ELF-1 (cell line): ENCODE measurements at places on chromosomes 6 and 20.

- no peak for DNase-seq
Measured at GRCh38 chr6:116990679-116991078, 113.6 kb downstream of the RFX6 start.

- DNase-seq, result no peak
Measured at GRCh38 chr6:25138934-25139415, 140.2 kb upstream of the CARMIL1 start.

GRCh38 chr6:148495029-148495428 lies 152.4 kb downstream of the SASH1 start:
- no peak for DNase-seq

- no peak for DNase-seq
Measured at GRCh38 chr20:64245746-64246595, 9.6 kb upstream of the PCMTD2 start.

DNA sequence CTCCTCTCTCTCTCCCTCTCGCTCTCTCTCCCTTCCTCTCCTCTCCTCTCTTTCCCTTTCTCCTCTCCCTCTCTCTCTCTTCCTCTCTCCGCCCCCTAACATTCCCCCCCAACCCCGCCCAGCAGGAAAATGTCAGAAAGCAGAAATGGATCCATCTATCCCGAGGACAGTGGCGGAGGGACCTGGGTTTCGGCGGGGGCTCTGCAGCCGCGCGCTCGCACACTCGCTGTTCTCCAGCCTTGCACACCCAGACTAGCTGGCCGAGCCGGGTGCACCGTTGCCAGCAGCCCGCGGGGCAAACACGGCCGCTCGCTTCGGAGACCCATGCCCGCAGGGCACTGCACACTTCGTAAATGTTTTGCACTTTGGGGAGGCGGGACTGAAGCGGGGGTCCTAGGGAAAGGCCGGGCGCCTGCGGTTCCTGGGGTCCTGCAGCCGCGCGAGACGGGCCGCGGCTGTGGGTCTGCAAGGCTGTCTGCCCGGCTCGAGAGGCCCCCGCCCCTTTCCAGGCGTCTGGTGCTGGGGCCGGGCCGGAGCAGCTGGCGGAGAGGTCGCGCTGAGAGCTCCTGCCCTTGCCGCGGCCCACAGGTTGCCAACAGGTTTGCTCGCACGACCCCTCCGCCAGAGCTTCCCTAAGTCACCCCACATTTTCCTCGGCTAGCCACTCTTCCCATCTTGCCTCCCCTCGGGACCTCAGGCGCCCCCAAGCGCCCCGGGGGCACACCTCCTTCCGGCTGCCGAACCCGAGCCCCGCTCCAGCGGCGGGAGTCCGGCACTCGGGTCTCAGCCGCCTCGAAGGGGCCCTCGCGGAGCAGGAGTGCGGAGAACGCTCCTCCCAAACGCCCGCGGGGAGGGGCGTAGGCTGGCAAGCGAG lies 818 bp upstream of the MDGA1 start:
- DNase-seq, result peak; percentile 72

GRCh38 chr20:34200023-34200422 lies 41.2 kb upstream of the ASIP start:
- no peak for DNase-seq
